ENCODE measurements at places on chromosomes 6 and 20. TPM values are rescaled to one million over a fixed set of nuclear protein-coding genes. Genes with fewer than 3 reads are reported as not detected.

GRCh38 chr6:157531169-157531985 lies 150.4 kb downstream of the ZDHHC14 start:
- peaks cover 29% of the 10 kb centered on the region for H3K4me1 ChIP-seq
- no peak for DNase-seq
- H3K27ac ChIP-seq = no peak overlapping the region
- no peaks in the 10 kb centered on the region for H3K27me3 ChIP-seq

DNA sequence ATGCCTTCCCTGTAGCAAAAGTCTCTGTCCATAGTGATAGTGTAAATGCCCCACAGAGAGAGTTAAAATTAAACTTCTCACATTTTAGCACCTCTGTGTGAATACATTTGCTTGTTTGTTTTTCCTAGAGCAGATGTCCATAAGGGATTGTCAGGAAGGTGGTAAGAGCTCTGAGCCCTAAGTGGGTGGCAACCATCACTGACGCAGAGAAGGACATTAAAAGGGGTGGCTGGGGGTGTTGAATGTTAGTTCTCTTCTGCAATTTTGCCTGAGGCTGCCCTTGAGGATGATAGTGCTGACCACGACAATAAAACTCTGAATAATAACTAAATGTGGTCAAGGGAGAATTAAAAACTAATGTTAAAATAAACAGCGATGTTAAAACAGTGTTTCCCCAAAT lies 174.3 kb upstream of the ID4 start:
- peaks cover 3% of the 10 kb centered on the region for H3K36me3 ChIP-seq
- no peak for DNase-seq
- no peak overlapping the region for H3K27ac ChIP-seq

CST3 gene
- total RNA-seq = 145 TPM

DNA sequence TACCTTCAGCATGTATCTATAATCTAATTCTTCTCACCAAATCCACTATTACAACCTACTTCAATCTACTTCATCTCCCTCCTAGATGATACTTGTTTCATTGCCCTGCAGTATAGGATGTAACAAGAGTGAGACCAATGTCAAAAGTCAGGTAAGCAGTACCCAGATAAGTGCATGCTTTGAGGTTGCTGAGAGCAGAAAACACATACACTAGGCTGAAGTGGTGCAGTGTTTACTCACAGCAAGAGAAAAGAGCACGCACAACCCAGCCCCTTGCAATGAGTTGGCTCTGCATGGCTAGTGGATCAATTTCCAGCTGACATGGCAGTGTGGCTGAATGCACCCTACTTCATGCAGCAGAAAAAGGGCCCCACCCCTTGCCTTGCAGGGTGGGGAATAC lies 199.9 kb downstream of the EPHA7 start:
- H3K36me3 ChIP-seq = peaks cover 11% of the 10 kb centered on the region
- no peak overlapping the region for H3K27ac ChIP-seq
- no peak for DNase-seq
- no peaks in the 10 kb centered on the region for H3K4me1 ChIP-seq
- H3K27me3 ChIP-seq = no peaks in the 10 kb centered on the region
- no peak overlapping the region for H3K4me3 ChIP-seq

DNA sequence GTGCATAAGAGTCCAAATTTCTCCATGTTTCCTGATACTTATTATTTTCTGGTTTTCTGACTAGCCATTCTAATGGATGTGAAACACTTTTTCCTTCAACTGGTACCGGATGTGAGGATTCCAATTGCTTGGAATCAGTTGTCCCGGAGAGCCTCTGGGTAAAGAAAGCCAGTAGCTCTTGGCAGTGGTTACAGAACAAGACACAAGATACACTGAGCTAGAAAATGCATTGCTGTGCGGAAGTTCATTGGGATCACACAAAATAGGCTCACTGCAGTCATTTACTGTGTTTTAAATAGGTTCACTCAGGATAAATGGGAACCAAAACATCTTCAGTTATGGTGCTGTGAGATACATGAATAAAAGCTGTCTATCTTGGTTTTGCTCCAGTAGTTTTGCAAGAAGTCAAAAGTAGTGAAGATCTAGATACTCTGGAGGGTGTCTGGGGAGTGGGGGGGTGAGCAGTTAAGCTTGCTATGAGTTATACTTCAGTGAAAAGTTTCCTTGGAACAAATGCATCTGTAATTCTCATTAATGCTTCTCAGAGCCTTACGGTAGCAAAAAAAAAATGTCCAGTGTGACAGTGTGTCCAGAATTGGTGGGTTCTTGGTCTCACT lies 54.4 kb upstream of the RNF182 start:
- H3K27ac ChIP-seq = no peak overlapping the region
- DNase-seq = no peak
- no peaks in the 10 kb centered on the region for H3K36me3 ChIP-seq
- peaks cover 4% of the 10 kb centered on the region for H3K4me1 ChIP-seq
- H3K4me3 ChIP-seq = no peak overlapping the region

MAVS gene
- 37.2 TPM for total RNA-seq
